Fibroblast of lung (primary cell): ENCODE measurements at places on chromosomes 16 and 17. TPM values are rescaled to one million over a fixed set of nuclear protein-coding genes. Genes with fewer than 3 reads are reported as not detected.

- peak overlapping the region; percentile 64 for H3K4me3 ChIP-seq
- no peaks in the 10 kb centered on the region for H3K27me3 ChIP-seq
- H3K4me1 ChIP-seq, result no peaks in the 10 kb centered on the region
- no peaks in the 10 kb centered on the region for H3K36me3 ChIP-seq
Measured at GRCh38 chr17:60421273-60422161, 772 bp upstream of the CHCT1 start.

DNA sequence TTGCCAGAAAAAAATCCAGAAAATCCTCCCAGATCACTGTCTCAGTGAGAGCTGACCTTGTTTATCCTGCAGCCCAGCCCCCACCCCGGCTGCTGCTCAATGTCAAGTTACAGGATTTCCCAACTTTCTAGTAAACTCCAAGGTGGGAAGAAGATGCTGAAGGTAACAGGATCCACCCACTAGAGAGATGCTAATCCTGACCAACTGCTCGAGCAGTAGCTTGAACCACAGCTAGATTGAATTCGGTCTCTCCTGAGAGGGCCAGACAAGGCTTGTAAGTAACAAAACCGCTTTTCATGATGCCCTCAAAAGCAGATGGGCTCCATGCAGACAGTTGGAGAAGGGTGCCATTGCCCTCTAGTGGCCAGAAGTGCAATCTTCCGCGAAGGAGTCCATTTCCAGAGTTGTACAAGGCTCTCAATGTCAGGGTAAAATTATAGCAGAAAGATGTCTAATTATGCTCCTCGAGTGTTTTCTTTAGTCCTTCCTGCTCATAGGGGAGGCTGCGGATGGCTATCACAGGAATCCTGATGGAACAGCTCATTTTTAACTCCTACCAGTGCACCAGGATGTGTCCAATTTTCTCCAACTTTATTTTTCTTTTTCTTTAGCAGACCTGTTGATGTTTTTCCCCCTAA is 3.9 kb downstream of the CDH11 start:
- no peak overlapping the region for H3K4me3 ChIP-seq
- no peaks in the 10 kb centered on the region for H3K27me3 ChIP-seq
- peak overlapping the region; percentile 5 for H3K27ac ChIP-seq
- peak; percentile 85 for DNase-seq

DNA sequence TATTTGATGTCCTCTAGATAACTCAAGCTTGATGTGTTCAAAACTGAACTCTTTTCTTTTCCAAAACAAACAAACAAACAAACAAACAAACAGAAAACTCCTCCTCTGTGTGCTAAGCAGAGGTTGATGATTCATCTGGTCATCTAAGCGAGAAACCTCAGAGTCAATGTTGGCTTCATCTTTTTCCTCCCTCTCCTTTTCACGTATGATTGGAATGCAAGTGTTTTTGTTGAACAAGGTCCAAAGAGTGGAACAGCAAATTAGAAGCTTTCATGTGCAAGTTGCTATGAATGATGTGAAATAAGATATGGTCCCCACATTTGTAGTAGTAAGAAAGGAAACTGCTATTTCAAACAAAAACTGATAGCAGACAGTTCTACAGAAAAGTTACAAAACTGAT is 52.5 kb downstream of the TBX4 start:
- H3K27ac ChIP-seq, result no peak overlapping the region
- H3K4me3 ChIP-seq, result no peak overlapping the region
- peaks cover 2% of the 10 kb centered on the region for H3K4me1 ChIP-seq
- peak; percentile 89 for DNase-seq
- no peaks in the 10 kb centered on the region for H3K36me3 ChIP-seq
- H3K27me3 ChIP-seq, result no peaks in the 10 kb centered on the region

GRCh38 chr17:7191571-7192270 is 12.6 kb upstream of the ASGR1 start:
- no peak overlapping the region for H3K27ac ChIP-seq
- H3K27me3 ChIP-seq, result no peaks in the 10 kb centered on the region
- no peak for DNase-seq
- peaks cover 17% of the 10 kb centered on the region for H3K36me3 ChIP-seq

DNA sequence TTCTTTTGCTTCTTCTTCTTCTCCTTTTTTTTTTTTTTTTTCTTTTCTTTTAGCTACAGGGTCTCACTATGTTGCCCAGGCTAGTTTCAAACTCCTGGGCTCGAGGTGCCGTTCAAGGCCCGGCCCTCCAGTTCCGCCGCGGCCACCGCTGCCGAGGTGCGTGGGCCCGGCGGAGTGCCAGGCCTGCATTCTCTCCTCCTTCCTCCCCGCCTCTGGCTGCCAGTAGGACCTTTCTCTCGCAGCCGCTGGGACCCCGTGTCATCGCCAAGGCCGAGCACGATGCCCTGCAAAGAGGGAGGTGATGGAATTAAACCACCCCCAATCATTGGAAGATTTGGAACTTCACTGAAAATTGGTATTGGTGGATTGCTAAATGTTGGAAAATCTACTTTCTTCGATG is 195.8 kb downstream of the CDRT15L2 start:
- no peak for DNase-seq
- H3K4me3 ChIP-seq, result no peak overlapping the region
- H3K27ac ChIP-seq, result no peak overlapping the region
- H3K27me3 ChIP-seq, result no peaks in the 10 kb centered on the region
- H3K36me3 ChIP-seq, result no peaks in the 10 kb centered on the region
- no peaks in the 10 kb centered on the region for H3K4me1 ChIP-seq

- no peak for DNase-seq
- H3K27ac ChIP-seq, result no peak overlapping the region
- H3K4me3 ChIP-seq, result no peak overlapping the region
- H3K27me3 ChIP-seq, result no peaks in the 10 kb centered on the region
- H3K36me3 ChIP-seq, result no peaks in the 10 kb centered on the region
- H3K4me1 ChIP-seq, result no peaks in the 10 kb centered on the region
Measured at GRCh38 chr16:60744198-60744597, 1292.0 kb downstream of the CDH8 start.

- H3K27me3 ChIP-seq, result no peaks in the 10 kb centered on the region
- no peak overlapping the region for H3K4me3 ChIP-seq
- no peak overlapping the region for H3K27ac ChIP-seq
- no peak for DNase-seq
Measured at GRCh38 chr17:19417611-19418010, 6.6 kb downstream of the RNF112 start.

DNA sequence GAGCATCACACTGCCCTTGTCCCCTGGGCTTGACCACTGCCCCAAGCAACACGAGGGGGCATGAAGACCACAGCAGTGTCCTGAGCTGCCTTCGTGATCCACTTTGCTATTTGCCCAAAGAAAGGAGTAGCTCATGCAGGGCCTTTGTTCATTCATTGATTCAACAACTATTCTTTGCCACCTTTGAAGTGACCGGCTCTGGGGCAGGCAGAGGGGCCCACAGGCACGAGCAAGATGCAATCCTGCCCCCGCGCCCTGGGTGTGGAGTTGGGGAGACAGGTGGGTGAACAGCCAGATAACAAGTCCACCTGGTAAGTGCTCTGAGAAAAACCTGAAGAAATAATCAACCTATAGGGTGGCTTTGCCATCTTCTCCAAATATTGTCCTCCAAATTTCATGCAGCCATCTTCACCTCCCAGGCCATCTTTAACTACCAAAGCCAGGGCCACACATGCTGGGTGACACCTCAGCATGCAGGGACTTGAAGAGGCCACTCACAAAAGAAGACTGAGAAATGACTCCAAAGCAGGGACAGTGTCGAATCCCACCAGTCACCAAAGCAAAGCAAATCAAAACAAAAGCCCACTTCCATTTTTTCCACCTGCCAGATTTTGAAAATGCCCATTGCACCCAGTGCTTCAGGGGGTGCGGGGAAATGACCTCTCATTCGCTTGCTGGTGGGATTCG is 18.2 kb upstream of the RBFOX3 start:
- no peak overlapping the region for H3K4me3 ChIP-seq
- no peaks in the 10 kb centered on the region for H3K36me3 ChIP-seq
- no peak overlapping the region for H3K27ac ChIP-seq
- H3K4me1 ChIP-seq, result no peaks in the 10 kb centered on the region
- H3K27me3 ChIP-seq, result no peaks in the 10 kb centered on the region

GRCh38 chr17:44607836-44608690 is 48.2 kb upstream of the MEIOC start:
- H3K4me1 ChIP-seq, result peaks cover 8% of the 10 kb centered on the region
- no peak overlapping the region for H3K27ac ChIP-seq
- H3K27me3 ChIP-seq, result no peaks in the 10 kb centered on the region

DNA sequence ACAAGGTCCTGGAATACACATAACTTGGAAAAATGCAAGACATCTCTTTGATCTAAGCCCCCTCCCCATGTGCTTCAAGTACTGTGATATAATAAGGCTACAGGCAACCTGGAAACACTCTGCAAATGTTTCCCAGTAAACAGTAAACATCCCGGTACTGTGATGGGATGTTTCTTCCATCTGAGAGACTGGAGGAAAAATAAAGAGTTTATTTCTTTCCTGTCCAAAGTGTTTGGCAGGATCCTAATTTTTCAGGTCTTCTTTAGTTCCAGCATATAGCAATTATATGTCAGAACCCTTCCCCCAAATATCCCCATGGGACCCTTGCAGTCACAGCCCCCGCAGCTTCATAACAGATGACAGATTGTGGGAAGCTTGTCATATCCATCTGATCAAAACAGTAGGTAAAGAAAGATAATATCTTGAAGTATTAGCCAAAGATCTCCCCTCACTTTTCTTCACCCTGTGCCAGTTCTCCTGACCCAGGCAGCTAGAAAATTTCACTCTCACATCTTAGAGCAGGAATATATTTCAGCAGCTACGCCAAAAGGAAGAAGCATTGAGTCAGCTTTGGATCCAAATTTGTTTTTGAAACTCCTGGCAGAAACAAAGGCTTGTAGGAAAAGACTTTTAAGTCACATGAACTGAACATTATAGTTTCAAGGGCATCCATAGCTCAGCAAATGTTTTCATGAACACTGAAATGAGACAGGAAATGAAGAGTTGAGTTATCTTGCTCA is 141.3 kb downstream of the HS3ST3A1 start:
- no peak for DNase-seq
- no peak overlapping the region for H3K4me3 ChIP-seq
- no peak overlapping the region for H3K27ac ChIP-seq
- no peaks in the 10 kb centered on the region for H3K4me1 ChIP-seq
- no peaks in the 10 kb centered on the region for H3K36me3 ChIP-seq
- no peaks in the 10 kb centered on the region for H3K27me3 ChIP-seq

DNA sequence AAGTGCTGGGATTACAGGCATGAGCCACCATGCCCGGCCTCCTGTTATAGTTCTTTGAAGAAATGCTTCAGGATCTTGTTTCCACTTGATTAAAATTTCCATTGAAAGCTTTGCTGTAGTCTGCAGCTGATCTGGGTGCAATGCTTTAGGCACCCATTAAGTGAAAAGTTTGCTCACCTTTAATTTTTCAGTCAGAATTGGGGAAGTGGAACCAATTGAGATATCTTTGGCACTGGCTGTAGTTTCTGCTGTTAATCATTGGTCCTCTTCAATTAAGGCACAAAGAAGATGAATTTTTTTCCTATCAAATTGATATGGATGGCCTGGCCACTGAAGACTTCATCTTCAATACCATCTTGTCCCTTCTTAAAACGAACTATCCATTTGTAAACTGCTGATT is 336.1 kb upstream of the TBX2 start:
- H3K4me1 ChIP-seq, result peaks cover 7% of the 10 kb centered on the region
- no peaks in the 10 kb centered on the region for H3K27me3 ChIP-seq
- no peaks in the 10 kb centered on the region for H3K36me3 ChIP-seq
- no peak overlapping the region for H3K4me3 ChIP-seq

- DNase-seq, result peak; percentile 15
- peaks cover 10% of the 10 kb centered on the region for H3K4me1 ChIP-seq
- H3K27ac ChIP-seq, result no peak overlapping the region
Measured at GRCh38 chr17:65750166-65750565, 188.7 kb upstream of the AXIN2 start.

GRCh38 chr17:15361151-15361550 is 19.8 kb upstream of the TEKT3 start:
- H3K27ac ChIP-seq, result no peak overlapping the region
- H3K4me1 ChIP-seq, result no peaks in the 10 kb centered on the region
- DNase-seq, result no peak
- no peaks in the 10 kb centered on the region for H3K36me3 ChIP-seq
- H3K4me3 ChIP-seq, result no peak overlapping the region

- DNase-seq, result no peak
- no peak overlapping the region for H3K27ac ChIP-seq
- peaks cover 3% of the 10 kb centered on the region for H3K4me1 ChIP-seq
Measured at GRCh38 chr17:19943026-19943425, 34.6 kb downstream of the AKAP10 start.

- DNase-seq, result no peak
- no peak overlapping the region for H3K27ac ChIP-seq
- no peaks in the 10 kb centered on the region for H3K4me1 ChIP-seq
- H3K27me3 ChIP-seq, result no peaks in the 10 kb centered on the region
Measured at GRCh38 chr16:8641671-8642070, 20.2 kb downstream of the METTL22 start.

GRCh38 chr17:27540318-27541101 is 84.3 kb downstream of the KSR1 start:
- H3K27me3 ChIP-seq, result peaks cover 4% of the 10 kb centered on the region
- no peak overlapping the region for H3K4me3 ChIP-seq
- H3K4me1 ChIP-seq, result peaks cover 12% of the 10 kb centered on the region

DNA sequence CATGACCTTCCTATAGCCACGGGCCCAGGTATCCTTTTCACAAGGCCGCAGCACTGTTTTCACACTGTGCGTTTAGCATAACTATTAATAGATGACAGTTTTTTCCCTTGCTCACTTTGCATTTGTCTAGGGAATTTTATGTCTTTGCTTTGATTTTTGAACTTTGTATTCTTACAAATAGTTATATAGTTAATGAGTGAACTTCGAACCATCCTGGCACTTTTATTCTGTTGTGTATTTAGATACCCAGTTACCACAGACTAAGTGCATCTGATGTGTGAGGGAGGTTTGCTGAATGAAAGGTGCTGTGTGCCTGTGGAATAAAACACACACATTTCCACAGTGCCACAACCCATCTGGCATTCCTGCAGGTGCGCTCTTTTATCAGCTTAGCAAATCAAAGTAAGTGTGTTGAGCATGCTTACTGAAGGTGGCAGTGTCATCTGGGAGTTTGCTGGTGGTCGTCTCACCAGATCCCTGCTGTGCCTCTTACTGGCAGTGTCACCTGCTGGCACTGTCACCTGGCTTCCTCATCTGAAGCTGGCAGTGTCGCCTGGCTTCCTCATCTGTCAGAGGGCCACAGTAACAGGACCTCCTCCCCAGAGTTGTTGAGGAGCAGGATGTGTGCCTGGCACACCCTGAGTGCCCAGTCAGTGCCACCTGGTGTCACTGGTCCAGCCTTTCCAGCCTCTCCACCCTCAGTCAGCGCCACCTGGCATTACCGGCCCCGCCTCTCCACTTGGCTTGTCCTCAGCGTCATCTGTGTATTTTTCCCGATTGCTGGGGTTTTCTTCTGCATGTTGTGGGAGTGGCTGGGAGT is 37.6 kb downstream of the USP10 start:
- H3K27ac ChIP-seq, result no peak overlapping the region
- H3K36me3 ChIP-seq, result peaks cover 5% of the 10 kb centered on the region
- H3K27me3 ChIP-seq, result no peaks in the 10 kb centered on the region
- no peak overlapping the region for H3K4me3 ChIP-seq

- DNase-seq, result peak; percentile 62
- no peak overlapping the region for H3K4me3 ChIP-seq
- H3K27me3 ChIP-seq, result no peaks in the 10 kb centered on the region
Measured at GRCh38 chr17:35889818-35890773, 9.9 kb upstream of the CCL5 start.

- H3K36me3 ChIP-seq, result no peaks in the 10 kb centered on the region
- peak overlapping the region; percentile 9 for H3K27ac ChIP-seq
- peak; percentile 88 for DNase-seq
- no peaks in the 10 kb centered on the region for H3K27me3 ChIP-seq
Measured at GRCh38 chr17:48494335-48494734, 36.5 kb downstream of the HOXB1 start.

Gene CDK5R1
- total RNA-seq, result 0.33 and 0.51 TPM in 2 replicates

Gene SEZ6L2
- 1.8 and 2.6 TPM in 2 replicates for total RNA-seq

Gene TSPOAP1
- 4.0 and 4.9 TPM in 2 replicates for total RNA-seq

Gene KRT9
- total RNA-seq, result not detected in 2 replicates

Gene ITGAL
- not detected in 2 replicates for total RNA-seq

Gene PYY
- total RNA-seq, result 0.33 TPM in 1 of 2 replicates, not detected in the other
